ENCODE measurements at places on chromosomes 3 and 15.

- DNase-seq = no peak
Measured at GRCh38 chr3:48194446-48195071, 6.3 kb upstream of the CDC25A start.

GRCh38 chr15:63022663-63023062 lies 19.9 kb upstream of the TPM1 start:
- no peak for DNase-seq

- DNase-seq = no peak
Measured at GRCh38 chr3:134052370-134052769, 22.6 kb upstream of the SLCO2A1 start.

DNA sequence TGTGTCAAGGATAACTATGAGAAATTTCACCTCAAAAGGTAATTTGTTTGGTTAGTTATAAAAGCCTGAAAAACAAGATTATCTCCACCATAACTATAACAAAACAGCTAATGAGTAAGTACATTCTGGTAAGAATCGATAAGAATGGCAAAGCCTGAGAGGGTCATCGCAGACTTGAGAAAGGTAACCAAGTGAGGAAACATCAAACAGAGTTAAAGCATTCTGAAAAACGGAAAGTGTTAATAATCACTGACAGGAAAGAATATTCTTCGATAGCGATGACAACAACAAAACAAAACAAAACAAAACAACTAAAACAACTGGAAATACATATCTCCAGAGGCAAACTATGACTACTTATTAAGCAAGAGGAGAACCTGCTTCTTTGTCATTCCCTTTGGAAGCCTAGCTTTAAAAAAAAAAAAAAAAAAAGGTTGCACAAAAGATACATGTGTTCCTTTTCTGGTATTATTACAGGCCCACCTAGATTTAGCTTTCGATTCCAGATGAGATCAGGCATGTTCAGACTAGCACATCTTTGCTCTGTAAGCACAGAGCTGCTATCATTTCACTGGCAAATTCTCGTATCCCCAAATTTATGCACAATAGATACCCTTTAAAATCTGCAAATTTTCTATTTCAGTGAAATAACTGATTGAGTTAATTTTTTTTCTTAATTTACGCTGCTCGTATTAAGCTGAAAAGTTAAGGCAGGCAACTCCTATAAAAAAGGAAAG lies 155.6 kb downstream of the TIGIT start:
- DNase-seq = no peak

- no peak for DNase-seq
Measured at GRCh38 chr3:17258823-17259436, 374.2 kb downstream of the PLCL2 start.

Measured in activated CD8-positive, alpha-beta memory T cell treated with anti-CD3 and anti-CD28 coated beads for 24 hours (primary cell).